ENCODE measurements at places on chromosomes 7 and 10.

DNA sequence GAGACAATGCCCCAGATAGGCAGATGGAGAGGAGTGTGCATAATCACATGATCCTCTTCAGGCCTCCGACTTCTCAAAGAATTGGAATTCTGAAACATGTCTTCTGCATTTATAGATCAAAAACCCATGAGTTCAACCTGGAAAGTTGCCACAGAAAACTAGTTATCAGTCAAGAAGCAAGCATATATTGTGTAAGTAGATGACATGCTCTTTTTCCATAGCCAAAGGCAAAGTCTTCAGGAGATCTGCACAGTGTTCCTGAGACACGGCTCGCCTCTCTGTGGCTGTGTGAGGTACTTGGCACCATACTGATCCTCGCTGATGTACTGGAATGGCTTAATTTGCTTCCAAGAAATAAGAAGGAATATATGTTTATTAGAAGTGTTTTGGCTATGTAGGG, 213.5 kb upstream of the MKI67 start:
- DNase-seq, result no peak

- DNase-seq, result no peak
Observed at GRCh38 chr10:14299556-14299955, 31.2 kb downstream of the FRMD4A start.

DNA sequence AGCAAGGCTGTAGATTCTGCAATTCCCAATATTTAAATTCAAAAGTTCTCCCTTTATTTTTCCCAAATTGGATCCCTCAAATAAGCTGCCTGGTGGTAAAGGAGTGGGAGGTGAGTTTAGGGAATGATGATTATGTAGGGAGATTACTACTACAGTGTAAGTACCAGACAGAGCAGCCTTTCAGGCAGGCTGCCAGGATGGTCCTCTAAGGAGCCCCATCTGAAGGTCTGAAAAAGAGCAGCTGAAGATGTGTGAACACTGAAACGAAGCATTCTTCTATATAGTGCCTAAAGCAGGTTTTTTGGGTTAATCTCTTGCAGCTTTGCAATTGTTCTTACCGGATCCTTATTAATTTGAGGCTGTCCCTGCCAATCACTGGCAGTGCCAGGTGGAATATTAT, 84.7 kb downstream of the CREB5 start:
- no peak for DNase-seq

- DNase-seq, result no peak
Observed at GRCh38 chr7:301291-302053, 11.5 kb downstream of the FOXL3 start.

GRCh38 chr7:130940326-130940725, 206.3 kb upstream of the KLF14 start:
- no peak for DNase-seq

GRCh38 chr7:36084485-36085091, 68.5 kb upstream of the EEPD1 start:
- DNase-seq, result no peak

- no peak for DNase-seq
Observed at GRCh38 chr10:77524281-77524711, 113.3 kb downstream of the KCNMA1 start.

- no peak for DNase-seq
Observed at GRCh38 chr7:108071551-108071950, 58.6 kb downstream of the LAMB4 start.

DNA sequence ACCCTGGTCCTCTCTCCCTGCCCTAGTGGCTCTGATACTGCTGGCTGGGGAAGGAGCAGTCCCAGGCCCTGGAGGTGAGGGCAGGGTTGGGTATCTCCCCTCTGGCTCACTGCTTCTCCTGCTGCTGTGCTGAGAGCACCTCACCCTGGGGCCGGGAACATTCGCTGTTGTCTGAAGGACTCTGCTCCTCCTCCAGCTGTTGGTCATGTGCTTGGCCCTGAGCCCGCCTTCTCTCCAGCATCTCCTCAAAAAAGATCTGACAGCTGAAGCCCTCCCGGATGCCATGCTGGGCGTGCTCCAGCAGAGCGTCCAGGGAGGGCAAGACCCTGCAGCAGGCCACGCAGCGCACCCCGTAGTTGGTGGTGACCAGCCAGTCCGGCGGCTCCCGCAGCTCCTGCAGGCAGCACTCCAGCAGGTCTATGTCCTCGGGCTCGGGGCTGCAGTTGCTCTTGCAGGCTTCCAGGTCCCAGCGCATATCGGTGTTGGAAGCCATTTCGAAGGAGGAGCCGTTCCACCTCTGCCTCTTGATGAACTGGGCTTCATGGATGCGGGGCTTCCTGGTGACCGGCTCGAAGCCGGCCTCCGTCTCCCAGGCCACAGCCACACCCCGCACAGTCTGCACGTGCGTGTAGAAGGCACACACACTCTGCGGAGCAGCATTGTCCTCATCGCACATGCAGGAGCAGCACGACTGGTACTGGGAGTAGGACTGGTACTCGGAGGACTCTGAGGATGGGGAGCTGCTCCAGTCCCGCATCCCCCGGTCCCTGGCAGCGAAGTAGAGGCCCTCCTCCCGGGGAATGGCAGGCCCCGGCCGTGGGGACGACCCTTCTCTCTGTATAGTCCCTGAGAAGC, 2.1 kb downstream of the FAM170B start:
- DNase-seq, result no peak

DNA sequence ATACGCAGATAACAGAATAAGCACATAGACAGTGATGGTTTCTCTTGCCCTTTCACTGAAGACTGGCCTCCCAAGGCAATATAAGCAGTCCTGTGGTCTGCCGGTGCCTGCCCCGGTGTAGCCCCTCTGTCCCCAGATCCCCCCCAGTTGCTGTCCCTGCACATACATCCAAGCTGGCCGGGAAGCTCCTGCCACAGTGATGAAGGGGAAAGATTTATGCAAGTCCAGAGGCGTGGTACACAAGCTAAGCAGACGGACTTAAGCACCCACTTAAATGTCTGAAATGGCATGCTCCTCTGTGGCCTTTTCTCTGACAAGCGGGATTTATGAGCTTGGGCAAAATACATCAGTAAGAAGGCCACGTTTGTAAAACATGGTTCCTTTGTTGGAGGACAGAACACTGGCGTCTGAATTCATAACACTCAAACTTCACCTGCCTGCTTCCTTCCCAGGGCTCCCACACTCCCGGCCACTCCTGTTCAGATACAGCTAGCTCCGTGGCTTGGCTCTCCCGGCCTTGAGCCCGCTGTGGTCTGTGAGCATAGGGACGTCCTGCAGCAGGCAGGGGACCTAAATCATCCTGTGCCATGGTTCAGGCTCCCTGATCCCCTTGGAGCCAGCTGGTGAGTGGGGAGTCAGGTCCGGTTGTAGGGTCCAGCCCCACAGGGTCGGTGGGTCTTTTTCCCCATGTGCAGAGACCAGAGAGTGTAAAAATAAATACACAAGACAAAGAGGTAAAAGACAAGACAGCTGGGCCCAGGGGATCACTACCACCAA, 61.7 kb upstream of the PPP2R2D start:
- no peak for DNase-seq

DNA sequence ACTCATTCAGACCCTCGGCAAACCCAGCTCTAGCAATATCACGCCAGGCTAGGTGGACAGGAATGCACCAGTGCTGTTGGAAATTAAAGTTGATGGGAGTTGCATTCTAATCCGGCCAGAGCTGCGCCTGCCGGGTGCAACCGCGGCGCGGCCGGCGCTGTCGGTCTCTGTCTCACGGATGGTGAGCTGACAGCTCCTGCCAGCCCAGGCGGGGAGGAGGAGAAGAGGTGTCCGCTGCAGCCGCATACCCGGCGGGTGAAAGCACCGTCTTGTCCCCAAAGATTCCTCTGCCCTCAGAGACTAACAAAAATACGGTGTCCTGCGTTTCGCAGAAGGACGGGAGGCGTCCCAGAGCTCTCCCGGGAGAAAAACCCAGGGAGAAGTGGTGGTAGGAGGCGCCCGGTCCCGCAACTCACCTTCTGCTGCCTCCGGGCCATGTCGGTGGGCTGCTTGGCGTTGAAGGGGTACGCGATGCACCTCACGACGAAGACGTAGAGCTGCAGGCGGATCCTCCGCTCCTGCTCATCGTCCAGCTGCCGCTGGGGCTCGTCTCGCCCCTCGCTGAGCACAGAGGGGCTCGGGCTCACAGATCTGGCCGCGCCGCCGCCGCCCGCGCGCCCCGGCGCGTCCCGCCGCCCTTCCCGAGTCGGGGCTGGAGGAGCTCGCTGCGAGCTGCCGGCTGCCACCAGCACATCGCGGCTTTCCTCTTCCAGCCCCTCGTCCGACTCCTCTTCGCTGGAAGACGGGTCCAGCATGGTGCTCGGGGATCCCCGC, 490 bp downstream of the CADPS2 start:
- no peak for DNase-seq

DNA sequence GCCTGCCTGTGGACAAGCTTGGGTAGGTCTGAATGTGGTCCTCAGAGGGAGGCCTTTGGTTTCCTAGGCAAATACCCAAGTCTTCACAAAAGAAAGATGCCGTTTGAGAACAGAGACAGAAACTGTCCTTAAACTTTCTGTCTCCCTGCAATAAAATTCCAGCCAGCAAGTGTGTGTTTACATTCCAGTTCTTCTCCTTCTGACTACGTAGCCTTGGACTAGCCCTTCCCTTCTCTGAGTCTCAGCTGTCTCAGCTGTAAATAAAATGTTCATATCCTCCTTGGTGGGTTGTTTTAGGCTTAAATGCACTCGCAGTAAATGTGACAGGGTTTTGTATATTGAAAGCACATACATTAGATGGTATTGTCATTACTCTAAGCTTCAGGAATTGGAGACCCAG, 561.2 kb upstream of the MKI67 start:
- no peak for DNase-seq

DNA sequence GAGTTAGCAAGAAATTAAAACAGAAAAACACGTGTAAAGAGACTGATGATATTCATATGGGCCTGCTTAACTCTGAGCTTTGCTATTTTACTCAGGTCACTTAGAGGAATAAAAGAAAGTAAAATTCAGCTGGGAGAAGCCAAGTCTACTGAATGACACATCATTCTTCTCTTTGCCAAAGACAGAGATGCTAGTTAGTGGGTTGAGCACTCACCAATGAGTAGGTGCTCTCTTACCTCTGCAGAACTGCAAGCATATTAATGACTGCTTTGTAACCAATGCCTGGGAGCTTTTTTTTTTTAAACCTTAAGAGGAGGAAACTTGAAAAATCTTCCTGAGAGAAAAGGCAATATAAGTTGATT, 44.8 kb upstream of the BAMBI start:
- DNase-seq, result no peak

DNA sequence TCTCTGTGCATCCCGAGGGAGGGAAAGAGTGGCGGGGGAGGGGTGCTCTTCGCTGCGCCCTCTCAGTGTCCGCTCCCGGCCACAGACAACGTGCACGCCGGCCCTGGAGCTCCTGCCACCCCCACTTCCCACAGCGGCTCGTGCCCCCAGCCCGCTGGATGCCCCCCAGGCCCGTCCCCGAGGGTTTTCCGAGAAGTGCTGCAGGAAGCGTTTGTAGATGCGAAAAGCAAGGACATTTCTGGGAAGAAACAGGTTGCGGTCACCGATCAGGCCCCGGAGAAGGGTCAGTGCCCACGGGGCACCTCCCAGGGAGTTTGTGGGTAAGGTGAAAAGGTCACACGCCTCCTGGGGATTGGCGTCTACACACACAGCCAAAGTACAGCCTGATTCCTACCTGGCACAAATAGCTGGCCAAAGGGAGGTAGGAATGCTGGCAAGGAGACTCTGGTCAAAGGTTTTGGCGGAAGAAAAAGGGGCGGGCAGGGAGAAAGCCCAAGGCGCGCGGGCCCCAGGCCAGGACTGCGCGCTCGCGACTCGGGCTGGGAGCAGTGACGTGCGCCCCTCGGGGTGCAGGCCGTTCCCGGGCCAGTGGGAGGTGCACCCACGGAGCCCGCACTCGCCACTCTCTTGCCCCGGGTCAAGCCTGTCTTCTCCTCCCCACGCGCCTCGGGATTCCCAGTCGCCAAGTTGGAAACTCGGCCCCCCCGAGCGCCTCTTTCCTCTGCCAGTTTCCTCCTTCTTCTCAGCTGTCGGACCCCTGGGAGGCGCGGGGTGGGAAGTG, 1.5 kb upstream of the NRP1 start:
- no peak for DNase-seq

DNA sequence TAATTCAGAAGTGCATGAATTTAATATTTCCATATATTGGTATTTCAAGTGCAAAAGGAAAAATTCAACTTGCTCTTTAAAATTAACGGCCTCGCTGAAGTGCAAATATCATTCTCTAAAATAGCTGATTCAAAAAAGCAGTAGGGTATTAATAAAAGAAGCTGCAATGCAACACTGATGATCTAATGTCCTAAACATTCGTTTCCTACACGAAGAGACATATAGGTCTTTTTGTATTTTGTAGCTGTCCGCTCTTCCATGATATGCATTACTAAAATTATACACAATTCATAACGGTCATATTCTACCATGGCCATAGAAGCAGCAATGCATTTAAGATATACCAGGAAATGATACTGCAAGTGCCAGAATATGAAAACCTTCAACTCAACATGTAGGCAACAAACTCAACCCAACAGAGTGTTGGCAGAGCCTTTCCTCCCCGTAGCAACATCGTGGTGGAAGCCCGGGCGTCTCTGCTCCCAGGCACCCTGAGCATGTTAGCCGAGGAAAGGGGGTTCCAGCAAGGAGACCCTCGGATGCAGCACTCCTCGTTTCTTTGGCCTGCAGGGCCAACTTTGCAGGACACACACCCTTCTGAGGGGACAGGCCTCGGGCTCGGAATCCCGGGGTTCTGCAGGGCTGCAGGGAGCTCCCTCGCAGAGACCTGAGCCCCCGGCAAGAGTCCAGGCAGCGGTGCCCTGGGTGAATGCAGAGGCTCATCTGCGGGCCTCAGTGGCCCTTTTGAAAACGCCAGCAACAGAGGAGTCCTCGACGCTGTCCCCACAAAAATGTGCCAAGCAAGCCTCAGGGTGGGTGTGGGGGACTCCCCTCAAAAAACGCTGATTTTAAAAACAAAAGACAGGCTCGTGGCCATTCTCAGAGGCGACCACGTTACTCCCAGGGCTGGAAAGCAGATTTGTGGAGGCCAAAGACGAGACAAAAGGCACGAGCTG, 1.6 kb downstream of the FAM171A1 start:
- DNase-seq, result no peak

- no peak for DNase-seq
Observed at GRCh38 chr7:92823042-92823441, 13.3 kb downstream of the CDK6 start.

GRCh38 chr10:125057158-125058001, 103.0 kb downstream of the CTBP2 start:
- DNase-seq, result no peak

GRCh38 chr10:79082631-79083596, 14.1 kb downstream of the ZMIZ1 start:
- no peak for DNase-seq

DNA sequence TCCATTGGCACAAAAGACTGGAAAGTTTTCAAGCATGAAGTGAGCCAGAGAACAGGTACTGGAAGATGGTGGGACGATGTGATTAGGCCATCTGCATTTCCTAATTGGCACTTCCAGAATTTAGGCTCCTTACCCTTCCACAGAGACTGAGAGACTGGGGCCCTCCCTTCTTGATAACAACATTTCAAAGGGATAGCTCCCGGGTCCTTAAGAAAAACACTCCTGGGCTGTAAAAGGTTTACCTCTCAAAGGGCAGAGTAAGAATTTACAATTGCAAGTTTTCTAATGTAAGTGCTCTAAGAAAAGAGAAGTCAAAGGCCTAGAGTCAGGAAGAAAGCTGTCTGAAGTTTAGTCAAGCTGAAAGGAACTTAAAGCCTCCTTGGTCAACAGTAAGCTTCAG, 559.5 kb upstream of the C7orf33 start:
- no peak for DNase-seq

- no peak for DNase-seq
Observed at GRCh38 chr10:2111965-2112364, 374.6 kb upstream of the ADARB2 start.
